ENCODE measurements at places on chromosomes 11 and 22. TPM values are rescaled to one million over a fixed set of nuclear protein-coding genes. Genes with fewer than 3 reads are reported as not detected.

Gene FGF19
- not detected for total RNA-seq

Gene MS4A7
- 23.1 TPM for total RNA-seq

Gene PRG2
- 0.33 TPM for total RNA-seq

Gene CST6
- not detected for total RNA-seq

Gene SLC22A6
- total RNA-seq: not detected

Gene PLA2G6
- total RNA-seq: 13.9 TPM

Gene GGT5
- total RNA-seq: 59.2 TPM

Gene CD6
- 2.2 TPM for total RNA-seq

Gene CBLIF
- not detected for total RNA-seq

Gene KRTAP5-8
- not detected for total RNA-seq

Gene ISX
- not detected for total RNA-seq

Gene TRIOBP
- 208 TPM for total RNA-seq

Gene GLYATL2
- total RNA-seq: 0.33 TPM

Gene BDNF
- 0.23 TPM for total RNA-seq

Gene MAML2
- total RNA-seq: 22.0 TPM

Gene BAIAP2L2
- 0.33 TPM for total RNA-seq

Gene TMEM41B
- 21.1 TPM for total RNA-seq

Gene KCNJ11
- total RNA-seq: 0.66 TPM

Gene SNX32
- 0.42 TPM for total RNA-seq

Gene SHISAL1
- 10.1 TPM for total RNA-seq

Gene FAT3
- 18.8 TPM for total RNA-seq

Gene IGF2
- 36.4 TPM for total RNA-seq

Gene BIK
- 0.32 TPM for total RNA-seq

Gene OR6A2
- total RNA-seq: not detected

Gene CHADL
- 7.5 TPM for total RNA-seq

Gene TRPC6
- 55.5 TPM for total RNA-seq

Gene DBX1
- not detected for total RNA-seq

Gene FJX1
- total RNA-seq: 2.1 TPM

Gene FREY1
- total RNA-seq: 0.65 TPM

Gene TRIM29
- total RNA-seq: 0.83 TPM

Gene KCNJ4
- not detected for total RNA-seq

Gene LAYN
- 47.1 TPM for total RNA-seq

Gene KDM4F
- total RNA-seq: not detected

Gene MIAT
- 0.42 TPM for total RNA-seq

Gene OR52I1
- not detected for total RNA-seq

Gene MMP7
- total RNA-seq: not detected

Gene MPEG1
- total RNA-seq: 17.4 TPM

Gene STK33
- 19.0 TPM for total RNA-seq

Gene TSPAN32
- 1.2 TPM for total RNA-seq

Gene DTX4
- 5.7 TPM for total RNA-seq

Gene ZBTB16
- total RNA-seq: 188 TPM

Gene SPDYC
- total RNA-seq: not detected

Gene TRIM51
- not detected for total RNA-seq

Gene OTOG
- total RNA-seq: not detected

Gene BCO2
- total RNA-seq: 11.6 TPM

Gene ACTN3
- total RNA-seq: not detected

Gene MARK2
- total RNA-seq: 34.2 TPM

Gene SSTR3
- not detected for total RNA-seq

Gene DAGLA
- total RNA-seq: 1.5 TPM

Gene C11orf87
- not detected for total RNA-seq

Gene CTNND1
- 101 TPM for total RNA-seq

Gene PANX3
- total RNA-seq: not detected
